ENCODE measurements at places on chromosomes 3 and 15.
A peak's percentile ranks its signal among the peaks of the same experiment; 100 is the strongest.

DNA sequence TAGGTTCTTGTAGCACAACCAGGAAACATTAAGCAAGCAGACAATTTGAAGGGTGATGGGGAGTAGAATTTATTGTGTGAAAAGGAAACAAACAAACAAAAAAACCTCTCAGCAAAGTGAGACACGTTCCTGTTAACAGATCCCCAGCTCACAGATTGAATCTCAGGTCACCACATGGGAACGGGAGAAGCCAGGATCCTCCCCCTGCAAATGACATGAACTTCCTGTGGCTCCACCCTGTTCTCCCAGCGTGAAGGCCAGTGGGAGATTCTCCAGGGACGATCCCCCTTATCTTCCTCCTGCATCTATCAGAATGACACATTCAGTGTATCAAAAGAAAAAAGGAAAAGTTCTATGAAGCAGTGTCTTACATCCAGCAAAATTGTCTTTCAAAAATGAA lies 1488.1 kb downstream of the OTOL1 start:
- no peak for DNase-seq

GRCh38 chr3:121997372-121997771 lies 24.7 kb downstream of the ILDR1 start:
- DNase-seq, result peak; percentile 35

DNA sequence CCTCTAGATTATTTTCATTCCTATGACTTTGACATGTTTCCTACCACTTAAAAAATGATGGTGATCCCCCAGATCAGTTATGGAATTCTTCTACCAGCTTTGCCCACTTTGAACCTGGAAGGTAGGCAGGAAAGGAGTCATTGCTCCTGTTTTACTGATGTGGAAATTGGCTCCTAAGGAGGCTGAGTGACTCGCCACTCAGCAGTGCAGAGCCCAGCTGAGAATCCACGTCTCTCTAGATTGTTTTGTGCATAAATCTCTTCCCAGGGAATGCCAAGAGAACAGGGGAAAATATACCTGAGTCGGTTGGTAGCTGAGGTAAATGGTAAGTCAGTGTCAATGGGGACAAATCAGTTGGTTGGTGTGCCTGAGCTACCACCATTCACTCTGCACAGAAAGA lies 4.7 kb downstream of the LTF start:
- DNase-seq, result no peak

DNA sequence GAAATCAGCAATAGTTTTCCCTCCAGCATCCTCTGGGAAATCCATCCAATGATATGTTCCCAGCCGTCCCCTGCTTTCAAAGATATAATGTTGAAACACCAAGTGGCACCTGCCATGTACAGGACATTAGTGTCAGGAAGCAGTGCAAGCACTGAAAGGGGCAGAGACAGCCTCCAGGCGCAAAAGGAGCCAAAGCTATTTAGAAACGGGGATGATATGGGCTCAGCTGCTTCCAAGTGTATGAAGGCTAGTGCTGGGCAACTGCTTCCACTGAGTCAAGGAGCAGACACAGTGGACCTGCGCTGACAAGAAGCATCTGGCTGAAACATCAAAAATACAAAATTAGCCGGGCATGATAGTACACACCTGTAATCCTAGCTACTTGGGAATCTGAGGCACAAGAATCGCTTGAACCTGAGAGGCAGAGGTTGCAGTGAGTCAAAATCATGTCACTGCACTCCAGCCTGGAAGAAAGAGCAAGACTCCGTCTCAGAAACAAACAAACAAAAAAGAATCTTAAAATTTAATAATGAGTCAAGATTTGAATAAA lies 119.7 kb downstream of the AQP9 start:
- no peak for DNase-seq

- DNase-seq, result no peak
These were observed 312.1 kb upstream of the TGFBR2 start for GRCh38 chr3:30294241-30294667.

- no peak for DNase-seq
These were observed 8.0 kb upstream of the GSK3B start for GRCh38 chr3:120102232-120102631.

GRCh38 chr3:186414735-186415419 lies 52.8 kb upstream of the DGKG start:
- DNase-seq, result peak; percentile 40

DNA sequence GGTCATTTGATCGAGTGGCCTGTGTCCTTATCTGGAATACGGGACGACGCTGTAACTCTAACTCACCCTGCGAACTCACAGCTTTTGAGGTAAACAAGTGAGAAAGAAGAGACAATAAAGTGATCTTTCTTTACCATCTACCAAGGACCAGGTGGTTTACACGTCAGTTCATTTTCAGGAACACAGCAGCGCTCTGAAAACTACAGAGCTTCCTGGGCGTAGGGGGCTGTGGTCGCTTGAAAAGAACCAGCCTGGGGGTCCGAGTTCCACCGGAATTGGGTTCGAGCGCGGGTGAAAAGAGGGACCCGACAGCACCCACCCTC lies 357 bp downstream of the KIAA1143 start:
- DNase-seq, result no peak

DNA sequence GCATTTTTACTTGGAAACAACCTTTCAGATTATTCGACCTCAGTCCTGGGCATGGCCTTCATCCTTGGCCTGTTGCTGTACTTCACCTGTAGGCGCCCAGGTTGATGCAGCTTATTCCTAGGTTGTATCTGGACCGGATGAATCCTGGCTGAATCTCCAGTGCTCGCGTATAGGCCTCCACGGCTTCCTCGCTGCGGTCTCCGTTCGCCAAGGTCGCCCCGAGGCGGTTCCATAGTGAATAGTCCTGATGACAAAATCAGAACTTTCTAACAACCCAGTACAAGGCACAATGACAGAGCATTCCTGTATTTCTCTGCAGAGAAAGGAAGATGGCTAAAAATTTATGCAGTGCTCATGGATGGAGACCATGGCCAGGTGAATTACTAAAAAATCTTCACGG lies 154.7 kb downstream of the USP13 start:
- DNase-seq, result no peak

DNA sequence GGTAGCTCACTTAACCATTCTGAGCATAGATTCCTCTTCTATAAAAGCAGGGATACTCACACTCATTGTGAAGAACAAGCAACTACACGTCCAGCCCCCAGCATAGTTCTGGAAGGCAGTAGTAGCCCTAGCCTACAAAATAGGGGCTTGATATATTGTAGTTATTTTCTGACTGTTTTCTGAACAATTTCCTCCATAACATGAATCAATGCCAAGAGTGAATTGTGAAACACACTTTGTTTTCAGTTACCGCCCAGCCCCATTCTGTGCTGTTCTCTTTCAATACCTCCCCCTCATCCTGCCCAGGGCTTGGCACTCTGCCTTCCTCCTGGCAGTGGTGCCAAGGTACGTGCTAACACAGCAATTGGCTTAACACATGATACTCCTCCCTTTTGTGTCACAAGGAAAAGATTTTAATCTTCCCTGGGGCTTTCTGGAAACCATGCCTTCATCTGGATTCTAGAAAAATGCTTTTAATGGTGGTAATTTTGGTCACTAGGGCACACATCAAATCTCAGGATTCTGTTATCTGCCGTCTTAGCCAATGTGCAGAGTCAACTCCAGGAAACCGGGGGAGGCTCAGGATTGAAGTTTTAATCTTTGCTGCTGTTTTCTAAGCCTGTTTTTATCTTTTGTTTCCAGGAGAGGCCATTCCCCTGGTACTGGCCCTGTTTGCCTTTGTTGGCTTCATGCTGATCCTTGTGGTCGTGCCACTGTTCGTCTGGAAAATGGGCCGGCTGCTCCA lies 37.2 kb downstream of the IL20RB start:
- peak; percentile 55 for DNase-seq

GRCh38 chr3:37017683-37018082 lies 24.4 kb downstream of the MLH1 start:
- DNase-seq, result no peak

GRCh38 chr15:68429691-68430470 lies 2.1 kb downstream of the ITGA11 start:
- no peak for DNase-seq

DNA sequence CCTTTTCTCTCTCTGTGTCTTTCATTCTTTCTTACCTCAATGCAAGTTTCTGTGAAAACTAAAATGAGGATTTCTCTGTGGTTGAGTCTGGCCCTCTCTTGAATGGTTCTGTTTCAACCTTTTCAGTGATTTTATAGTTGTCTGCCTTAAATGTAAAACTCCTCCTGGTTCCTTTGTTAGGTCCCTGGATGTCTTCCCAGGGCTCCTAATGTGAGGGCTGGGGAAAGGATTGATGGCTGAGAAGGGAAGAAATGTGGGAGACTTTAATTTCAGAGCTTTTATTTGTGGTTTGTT lies 90.6 kb upstream of the GRM7 start:
- no peak for DNase-seq

GRCh38 chr3:44510000-44510368 lies 32.5 kb upstream of the ZNF445 start:
- peak; percentile 17 for DNase-seq

DNA sequence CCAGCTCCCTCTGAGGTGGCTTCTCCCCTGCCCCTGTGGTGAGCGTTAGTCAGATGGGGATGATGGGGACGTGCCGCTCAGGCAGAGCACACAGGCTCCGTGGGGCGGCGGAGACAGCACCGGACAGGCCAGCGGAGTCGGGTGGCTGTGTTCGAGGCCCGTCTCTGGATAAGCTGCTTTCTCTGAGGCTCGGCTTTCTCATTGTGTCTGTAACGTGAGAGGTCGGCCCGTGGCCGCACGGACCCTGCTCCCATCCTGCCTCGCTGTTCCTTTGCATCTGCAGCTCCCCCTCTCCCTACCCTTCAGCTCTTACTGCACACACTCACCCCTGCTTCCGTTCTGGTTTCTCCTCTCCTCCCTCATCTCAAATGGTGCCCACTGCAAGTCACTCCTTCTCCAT lies 62.5 kb downstream of the FAM43A start:
- DNase-seq, result no peak

GRCh38 chr3:35743218-35743617 lies 103.9 kb downstream of the ARPP21 start:
- DNase-seq, result no peak

GRCh38 chr3:115922681-115923347 lies 299.5 kb downstream of the GAP43 start:
- DNase-seq, result no peak

DNA sequence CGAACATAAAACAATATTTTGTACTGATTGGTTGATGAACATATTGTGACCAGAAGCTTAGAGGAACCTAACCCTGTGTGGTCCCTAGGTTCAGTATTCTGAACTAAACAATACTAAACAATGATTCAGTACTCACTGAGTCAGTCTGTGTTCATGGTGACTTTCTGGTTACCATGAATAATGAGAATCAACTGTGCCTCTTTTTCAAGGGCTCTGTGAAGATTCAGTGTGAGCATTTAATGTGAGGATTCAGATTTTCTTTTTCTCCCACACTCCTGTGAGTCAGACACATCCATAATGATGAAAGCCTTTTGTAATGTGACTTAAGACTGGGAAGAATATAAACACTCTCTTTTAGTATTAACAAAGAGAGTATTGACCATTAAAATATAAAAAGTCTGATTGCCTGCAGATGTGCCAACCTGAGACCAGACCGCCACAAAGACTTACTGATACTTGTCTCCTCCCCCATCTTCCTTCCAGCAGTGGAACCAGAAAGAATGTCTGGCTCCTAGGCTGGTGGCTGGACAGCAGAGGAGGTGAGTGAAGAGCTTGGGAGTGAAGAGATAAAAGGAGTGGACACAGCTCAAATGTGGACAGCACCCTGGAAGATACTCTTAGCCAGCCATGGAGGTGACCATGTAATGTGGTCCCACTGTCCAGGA lies 17.6 kb upstream of the ACTL6A start:
- DNase-seq, result peak; percentile 70

- peak; percentile 12 for DNase-seq
These were observed 1.4 kb upstream of the RAB5A start for GRCh38 chr3:19945534-19945933.

- DNase-seq, result no peak
These were observed 8.4 kb downstream of the ABHD2 start for GRCh38 chr15:89096664-89097063.

DNA sequence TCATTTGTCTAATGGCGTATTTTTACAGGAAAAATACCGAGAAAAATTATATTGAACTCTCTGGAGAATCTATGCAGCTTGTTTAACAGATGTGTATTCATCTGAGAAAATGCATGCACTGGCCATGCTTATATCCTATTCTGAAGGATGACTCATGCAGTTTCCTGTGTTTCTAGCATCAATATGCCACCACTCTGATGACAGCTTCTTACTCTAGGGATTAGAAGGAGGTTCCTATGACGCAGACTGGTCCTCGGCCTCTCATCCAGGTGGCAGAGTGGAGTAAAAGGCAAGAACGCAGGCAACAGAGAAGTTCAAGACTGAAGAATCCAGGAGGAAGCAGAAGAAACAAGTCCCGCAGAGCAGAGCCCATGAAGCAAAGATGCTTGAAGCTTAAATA lies 910.0 kb upstream of the ROBO1 start:
- DNase-seq, result no peak

GRCh38 chr3:155670335-155670734 lies 74.5 kb downstream of the PLCH1 start:
- no peak for DNase-seq

- DNase-seq, result peak; percentile 42
These were observed 72.0 kb upstream of the HERC1 start for GRCh38 chr15:63905558-63906265.

DNA sequence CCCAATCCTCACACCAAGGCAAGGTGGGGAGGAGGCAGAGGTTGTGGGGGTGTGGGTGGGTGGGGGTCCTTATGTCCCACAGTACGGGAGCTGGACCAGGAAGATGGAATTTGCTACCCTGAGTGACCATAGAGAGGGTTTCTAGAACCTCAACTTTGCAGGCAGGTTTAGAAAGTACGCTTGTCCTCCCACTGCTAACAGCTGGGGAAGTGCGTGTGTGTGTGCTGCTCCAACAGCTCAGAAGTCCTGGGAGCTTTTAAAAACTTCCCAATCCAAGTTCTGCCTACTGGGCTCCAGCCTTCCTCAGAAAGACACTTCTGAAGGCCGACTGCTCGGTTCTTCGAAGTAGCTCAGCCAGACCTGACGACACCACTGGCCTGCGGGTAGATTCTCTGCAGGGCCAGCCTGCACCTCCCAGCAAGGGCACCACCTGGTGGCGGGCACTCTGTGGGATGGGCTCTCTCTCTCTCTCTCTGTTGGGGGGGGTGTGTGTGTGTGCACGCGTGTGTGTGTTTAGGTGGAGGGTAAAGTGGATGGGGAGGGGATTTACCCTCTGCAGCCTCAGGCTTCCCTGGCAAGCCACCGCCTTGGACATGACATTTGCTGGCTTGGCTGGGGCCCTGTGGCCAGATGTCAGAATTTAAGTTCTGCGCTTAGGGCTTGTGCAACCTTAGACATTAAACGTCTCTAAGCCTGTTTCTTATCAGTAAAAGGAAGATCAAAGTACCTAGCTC lies 15.6 kb downstream of the TMEM158 start:
- peak; percentile 81 for DNase-seq

DNA sequence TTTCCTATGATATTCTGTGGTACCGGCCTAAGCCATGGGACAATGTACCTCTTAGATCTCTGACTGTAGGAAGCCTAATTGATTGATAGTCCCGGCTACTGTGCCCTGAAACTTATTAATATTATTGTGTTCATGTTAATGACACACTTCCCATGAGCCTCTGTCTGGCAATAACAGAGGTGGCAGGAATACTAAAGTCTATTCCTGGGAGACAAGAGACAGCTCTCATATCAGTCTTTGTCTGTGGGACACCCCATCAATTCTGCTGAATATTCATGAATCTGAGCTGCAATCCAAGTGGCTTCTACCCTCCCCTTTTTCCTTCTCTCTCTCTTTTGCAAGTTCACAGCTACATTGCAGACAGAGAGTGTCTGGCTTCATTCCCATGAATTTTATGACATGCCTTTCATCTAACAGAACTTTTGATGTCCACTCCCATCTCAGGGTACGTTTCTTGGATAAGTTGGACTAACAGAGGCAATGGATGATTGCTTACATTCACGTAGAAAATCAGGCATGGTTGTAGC lies 907.5 kb downstream of the ZPLD1 start:
- no peak for DNase-seq

GRCh38 chr3:114660808-114661207 lies 367.0 kb downstream of the TIGIT start:
- no peak for DNase-seq

Measured in suppressor macrophage treated with lipopolysaccharide for 4 hours (primary cell).